ENCODE measurements at places on chromosomes 5 and 9.

DNA sequence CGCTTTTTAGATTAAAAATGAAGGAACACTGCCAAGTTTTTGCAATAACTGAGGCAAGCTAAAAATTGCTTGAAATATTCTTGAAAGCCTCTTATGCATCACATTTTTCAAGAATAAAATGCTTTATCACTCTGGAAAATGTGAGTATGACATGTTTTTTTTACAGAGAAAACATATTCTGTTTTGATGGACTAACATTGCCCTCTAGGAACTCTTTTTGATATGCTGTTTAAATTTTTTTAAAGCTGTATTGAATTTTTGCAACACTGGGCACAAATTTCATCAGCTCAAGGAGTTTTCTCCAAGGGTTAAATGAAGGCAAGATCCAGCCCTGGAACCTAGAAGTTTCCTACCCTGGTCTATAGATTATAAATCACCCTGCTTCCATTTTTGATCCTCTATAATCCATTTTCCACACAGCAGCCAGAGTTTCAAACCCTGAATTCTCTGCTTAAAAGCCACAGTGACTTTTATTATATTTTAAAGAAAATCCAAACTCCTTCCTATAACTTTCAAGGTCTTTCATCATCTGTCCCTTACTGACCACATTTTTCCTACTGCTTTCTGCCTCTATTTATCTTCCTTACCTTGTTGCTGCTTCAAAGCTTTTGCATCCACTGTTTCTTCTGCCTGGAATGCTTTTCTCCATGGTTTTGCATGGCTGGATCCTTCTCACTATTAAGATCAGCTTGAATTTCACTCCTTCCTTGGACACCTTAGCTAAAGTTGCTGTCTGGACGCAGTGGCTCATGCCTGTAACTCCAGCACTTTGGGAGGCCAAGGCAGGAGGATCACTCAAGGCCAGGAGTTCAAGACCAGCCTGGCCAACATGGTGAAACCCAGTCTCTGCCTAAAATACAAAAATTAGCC is 60.9 kb downstream of the IL31RA start:
- DNase-seq, result no peak

DNA sequence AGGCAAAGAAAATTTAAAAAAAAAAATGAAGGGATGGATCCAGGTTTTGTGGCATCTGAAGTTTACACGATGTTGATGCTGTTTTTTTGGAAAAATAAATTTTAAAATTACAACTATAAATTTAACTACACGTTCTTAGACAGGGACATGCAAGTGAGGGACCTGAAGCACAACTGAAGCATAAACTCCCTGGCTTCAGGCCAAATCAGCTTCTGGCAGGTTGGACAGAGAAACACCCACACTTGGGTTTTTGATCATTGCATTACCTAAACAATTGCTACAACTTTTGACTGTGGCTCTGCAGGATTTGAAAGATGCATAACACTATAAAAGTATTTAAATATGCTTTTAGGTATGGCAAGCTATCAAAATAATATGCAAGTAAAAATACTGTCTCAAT is 1318.3 kb upstream of the DMAC1 start:
- no peak for DNase-seq

DNA sequence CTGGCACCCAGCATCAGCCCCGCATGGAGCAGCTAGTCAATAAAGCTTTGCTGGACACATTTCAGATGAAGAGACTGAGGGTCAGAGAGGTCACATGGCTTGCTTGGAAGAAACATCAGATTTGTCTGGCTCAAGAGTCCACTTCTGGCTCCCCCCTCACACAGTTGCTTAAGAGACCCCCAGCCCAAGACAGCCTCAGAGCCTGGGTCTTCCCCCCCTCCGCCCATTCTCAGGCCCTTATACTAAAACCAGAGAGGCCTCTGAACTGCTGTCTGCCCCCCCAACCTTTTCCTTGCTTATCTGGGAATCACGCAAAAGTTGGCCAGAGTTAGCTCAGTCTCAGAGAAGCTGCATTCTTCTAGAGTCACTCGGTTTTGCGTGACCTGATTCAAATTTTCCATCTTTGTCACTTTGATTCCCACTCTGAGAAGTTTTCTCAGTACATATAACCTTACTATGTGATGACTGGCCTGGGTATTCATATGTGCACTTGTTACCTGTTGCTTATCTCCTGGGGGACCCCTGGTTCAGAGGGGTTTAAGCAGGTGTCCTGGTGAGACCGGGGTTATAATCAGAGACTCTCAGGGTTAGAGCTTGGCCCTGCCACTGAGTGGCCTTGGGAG is 145.4 kb upstream of the IER5L start:
- no peak for DNase-seq

- DNase-seq, result no peak
Measured at GRCh38 chr9:71681104-71681707, 87.1 kb downstream of the CEMIP2 start.

- DNase-seq, result no peak
Measured at GRCh38 chr9:14080959-14081542, 232.9 kb downstream of the NFIB start.

DNA sequence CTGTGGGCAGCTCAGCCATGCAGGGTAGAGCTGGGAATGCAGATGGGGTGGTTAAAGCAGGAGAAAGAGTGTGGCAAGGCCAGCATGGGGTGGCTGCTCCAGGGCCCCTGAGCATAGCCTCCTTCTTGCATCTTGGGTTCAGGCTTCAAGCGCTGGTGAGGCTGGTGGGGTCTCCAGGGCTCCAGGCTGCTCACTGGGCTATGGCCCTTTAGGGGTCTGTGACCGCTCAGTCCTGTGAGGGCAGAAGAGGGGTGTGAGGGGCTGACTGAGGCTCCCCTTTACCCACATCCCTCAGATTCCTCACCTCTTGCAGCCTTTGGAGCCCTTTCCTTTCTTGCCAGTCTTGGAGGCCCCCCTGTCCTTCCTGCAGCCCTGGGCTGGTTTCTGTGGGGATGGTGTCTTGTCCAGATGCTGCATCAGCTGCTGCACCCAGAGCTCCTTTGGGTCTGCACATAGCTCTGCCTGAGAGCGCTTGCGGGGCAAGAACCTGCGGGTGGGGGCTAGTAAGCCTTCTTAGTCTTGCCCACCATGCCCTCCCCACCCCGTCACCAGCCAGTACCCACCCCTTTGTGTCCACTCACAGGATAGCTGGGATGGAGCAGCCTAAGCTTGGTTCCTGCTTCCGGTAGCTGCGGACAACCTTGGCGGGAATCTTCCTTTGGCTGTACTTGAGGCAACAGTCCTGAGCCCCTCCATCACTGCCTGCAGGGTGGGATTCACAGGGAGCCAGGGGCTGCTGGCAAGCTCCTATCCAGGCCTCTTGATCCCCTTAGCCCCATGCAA is 549 bp downstream of the CCL21 start:
- DNase-seq, result no peak

DNA sequence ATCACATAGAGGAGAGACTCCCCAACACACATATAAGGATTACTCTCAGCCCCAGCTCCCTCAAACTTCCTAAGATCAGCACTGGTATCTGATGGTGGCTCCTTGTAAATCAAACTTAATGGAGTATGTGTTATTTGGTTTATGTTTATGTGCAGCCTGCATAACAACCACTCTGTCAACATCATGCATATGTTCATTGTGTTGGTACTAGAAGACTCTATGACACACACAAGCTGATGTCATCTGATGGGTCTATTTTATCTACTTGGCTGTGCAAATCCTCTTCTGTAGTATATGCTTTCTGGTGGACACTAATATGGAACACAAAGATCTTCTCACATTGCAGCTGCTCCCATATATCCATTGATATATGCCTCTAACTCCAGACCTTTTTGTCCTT is 134.0 kb upstream of the FAM174A start:
- DNase-seq, result no peak

DNA sequence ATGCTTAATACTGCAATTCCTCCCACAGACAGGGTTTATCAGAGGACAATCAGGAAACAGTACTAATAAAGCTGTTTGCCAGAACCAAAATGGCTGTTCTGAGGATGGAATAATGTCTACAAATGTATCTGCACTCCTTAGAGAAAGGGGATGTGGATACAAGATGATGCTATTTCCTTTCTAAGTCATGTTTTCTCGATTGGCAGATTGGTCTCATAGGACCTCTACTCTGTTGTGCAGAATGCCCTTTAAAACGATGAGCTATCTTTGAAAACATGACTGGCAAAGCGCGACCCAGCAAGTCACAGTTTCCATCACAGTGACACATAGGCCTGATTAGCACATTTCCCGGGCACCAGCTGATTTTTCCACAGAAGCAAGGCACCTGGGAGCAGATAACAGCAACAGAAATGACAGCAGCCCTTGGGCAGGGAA is 54.0 kb downstream of the AOPEP start:
- no peak for DNase-seq

- DNase-seq, result no peak
Measured at GRCh38 chr5:74625742-74626241, 14.7 kb downstream of the ENC1 start.

DNA sequence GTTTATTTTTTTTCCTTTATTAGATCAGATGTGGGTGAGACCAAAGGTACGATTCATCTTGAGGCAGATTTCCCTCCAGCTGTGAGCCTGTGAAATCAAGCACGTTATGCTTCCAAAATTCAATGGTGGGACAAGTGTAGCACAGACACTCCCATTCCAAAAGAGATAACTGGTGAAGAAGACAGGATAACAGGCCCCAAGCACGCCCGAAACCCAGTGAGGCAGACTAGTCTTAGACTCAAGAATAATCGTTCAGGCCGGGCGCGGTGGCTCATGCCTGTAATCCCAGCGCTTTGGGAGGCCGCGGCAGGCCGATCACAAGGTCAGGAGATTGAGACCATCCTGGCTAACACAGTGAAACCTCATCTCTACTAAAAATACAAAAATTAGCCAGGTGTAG is 36.8 kb upstream of the COL5A1 start:
- no peak for DNase-seq

GRCh38 chr9:126204197-126204596 is 122.4 kb upstream of the MVB12B start:
- DNase-seq, result no peak

Measured in effector CD4-positive, alpha-beta T cell (primary cell).